ENCODE measurements at places on chromosomes 11 and 22.

DNA sequence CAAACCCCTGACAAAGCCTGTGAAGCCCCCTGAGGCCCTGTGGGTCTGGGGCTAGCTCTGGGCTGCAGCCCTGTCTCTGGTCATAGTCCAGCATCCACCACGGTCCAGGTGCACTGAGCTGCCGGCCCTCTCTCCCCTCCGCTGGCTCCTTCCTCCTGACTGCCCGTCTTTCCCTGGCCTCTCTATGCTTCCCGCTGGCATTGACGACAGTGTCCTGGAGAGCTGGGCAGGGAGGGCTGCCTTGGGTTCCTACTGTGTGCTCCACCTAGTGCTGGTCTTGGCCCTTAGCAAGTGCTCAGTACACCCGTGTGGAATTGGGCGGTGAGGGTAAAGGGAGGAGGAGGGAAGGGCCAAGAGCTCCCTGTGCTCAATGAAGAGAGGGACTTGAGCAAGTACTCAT is 868 bp upstream of the MYEOV start:
- no peak for DNase-seq

GRCh38 chr22:45358127-45358526 is 48.4 kb downstream of the FAM118A start:
- DNase-seq, result no peak

DNA sequence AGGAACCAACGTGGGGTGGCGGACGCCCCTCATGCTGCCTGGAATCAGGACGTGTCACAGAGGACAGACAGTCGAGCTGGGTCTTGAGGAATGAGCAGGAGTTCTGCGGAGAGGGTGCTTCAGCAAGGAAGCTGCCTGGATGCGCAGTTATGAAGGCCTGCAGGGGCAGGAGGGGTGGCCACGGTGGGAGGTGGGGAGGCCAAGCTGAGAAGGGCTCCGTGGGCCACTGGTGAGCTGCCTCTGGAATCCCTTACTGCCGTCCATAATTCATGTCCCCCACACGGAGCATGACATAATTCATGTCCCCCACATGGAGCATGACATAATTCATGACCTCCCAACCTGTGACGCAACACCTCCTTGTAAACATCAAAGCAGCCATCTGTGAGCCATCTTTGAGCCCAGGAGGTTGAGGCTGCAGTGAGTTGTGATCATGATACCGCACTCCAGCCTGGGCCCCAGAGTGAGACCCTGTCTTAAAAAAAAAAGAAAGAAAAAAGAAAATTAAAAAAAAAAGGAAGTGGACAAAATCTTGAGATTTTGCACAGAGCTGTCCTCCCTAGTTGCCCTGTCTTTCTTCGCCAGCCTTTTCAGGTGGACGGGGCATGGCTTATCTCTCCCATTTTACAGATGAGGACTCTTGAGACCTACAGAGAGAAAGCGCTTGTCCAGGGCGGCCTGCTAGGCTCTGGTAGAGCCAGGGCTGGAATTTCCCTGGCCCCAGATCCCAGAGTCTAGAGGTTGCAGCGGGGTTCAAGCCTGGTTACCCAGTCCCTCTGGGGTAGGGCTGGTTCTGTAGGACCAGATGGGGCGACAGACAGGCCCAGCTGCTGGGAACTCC is 24.3 kb upstream of the PICK1 start:
- DNase-seq, result peak; percentile 52

DNA sequence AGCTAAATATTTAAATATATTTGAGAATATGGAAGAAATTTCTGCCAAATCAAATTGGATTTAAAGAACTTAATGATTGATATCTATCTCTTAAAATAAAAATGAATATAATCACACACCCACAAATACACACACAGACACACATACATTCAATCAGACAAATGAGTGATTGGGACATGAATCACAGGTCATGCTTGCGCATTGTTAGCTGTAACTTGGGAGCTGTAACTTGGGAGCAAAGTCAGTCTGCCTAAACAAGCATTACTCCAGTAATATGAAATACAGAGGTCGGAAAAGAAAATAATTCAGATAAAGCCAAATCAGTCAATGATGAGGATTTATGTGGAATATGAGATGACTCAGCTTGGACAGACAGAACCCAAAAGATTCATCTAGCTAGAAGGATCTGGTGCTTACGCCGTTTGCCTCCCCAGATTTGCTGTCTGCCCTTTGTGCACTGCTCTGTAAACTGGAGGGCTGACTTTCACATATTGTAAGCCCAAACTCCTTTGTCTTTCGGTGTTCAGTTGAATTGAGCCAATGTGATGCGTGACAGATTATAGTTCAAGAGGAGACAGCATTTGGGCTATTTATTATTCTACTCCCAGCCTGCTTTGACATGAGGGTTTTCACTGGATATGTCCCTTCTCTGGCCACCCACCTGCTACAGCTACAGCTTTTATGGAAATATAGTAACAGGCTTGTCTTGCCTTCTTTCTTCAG is 1.6 kb downstream of the OR56B1 start:
- no peak for DNase-seq

DNA sequence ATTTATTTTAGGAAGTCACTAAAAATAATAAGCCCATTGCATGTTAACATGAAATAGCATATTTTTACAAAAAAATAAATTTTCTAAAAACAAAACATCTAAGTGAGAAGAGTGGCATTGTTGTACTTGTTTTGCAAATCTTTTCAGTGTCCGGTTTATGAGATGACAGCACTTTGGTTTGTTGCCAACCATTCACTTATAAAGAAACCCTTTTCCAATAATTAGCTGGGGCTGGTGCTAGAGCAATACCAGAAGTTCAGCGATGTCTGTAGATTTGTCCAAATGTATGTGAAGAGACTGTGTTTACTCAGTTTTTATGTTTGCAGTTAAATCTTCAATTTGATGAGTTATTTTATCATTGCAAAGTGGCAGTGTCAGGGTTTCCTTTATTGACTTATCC is 22.1 kb upstream of the KRTAP5-7 start:
- DNase-seq, result no peak

All from AG08395 (cell line).